ENCODE measurements at places on chromosomes 7 and 10.

- no peak for DNase-seq
Measured at GRCh38 chr10:47043928-47044538, 132.8 kb downstream of the PTPN20 start.

- no peak for DNase-seq
Measured at GRCh38 chr7:29367784-29368183, 173.2 kb downstream of the CHN2 start.

GRCh38 chr7:121048195-121048594 is 59.7 kb downstream of the CPED1 start:
- no peak for DNase-seq

GRCh38 chr7:92797693-92798092 is 38.7 kb downstream of the CDK6 start:
- no peak for DNase-seq

- peak; percentile 57 for DNase-seq
Measured at GRCh38 chr7:155796381-155797261, 15.6 kb downstream of the SHH start.

GRCh38 chr10:8349610-8350249 is 295.2 kb downstream of the GATA3 start:
- DNase-seq: no peak

DNA sequence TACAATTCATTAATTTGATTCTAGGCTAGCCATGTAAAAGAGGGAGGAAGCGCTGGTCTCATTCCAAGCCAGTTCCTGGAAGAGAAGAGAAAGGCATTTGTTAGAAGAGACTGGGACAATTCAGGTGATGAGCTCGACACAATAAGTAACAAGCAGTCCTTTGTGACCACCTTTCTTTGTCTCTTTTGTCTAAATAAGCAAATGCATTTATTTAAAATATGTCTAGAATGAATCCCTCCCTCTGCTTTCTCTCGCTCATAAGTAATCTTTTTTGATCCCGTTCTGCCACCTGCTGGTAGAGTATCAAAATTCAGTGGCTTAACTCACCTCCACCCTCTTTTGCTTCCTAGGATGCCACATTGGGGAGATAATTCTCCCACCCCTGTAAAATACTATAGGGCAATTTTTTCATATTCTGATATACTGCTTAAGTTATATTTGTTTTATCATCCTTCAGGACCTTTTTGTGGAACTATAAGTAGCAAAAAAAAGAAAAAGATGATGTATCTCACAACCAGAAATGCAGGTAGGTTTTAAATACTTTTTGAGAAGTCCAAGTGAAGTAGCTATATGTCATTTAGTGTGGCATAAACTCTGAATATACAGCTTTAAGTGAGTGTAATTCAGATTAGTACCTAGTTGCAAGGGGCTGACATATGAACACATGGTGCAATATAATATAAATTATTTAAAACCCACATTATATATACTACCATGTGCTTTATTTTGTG is 91.5 kb downstream of the GSDME start:
- DNase-seq: peak; percentile 5

DNA sequence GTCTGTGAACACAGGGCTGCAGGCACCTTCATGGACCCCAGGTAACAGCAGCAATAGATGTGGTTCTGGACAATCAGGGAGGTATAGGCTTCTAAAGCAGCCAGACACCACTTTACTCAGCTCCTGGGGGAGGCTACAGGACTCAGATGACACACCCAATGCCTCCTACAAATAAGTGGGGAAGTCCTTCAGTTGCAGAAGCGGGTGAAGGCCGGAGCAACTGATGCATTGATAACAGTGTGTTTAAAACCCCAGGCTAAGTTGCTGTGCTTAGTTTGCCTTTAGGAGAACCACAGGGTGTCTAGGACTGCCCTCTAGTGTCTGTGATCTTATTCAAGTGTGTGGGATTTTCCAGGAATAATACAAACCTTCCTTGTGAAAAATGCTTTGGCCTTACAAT is 5.9 kb upstream of the ITGA8 start:
- DNase-seq: no peak

GRCh38 chr7:77757589-77757988 is 40.6 kb downstream of the TMEM60 start:
- DNase-seq: no peak

DNA sequence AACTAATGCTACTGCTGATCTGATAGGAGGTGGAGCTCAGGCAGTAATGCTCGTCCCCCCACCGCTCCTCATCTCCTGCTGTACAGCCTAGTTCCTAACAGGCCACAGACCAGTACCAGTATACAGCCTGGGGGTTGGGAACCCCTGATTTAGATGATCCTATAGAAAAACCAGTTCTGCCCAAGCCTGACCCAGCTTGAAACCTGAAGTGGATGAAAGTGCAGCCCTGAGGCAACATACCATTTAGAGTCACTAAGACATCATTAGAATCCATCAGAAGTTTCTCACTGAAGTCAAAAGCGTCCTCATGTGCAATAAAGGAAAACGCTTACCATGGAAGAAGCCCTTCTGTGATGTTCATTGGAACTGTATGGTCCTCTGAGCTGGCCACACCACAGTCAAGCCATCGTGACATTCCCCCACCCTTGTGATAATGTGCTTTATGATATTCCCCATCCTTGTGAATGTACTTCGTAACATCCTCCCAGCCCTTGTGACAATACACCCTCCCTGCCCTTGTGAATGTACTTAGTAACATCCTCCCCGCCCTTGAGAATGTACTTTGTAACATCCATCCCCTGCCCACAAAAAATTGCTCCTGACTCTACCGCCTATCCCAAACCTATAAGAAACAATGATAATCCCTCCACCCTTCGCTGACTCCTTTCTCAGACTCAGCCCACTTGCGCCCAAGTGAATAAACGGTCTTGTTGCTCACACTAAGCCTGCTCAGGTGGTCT is 65.9 kb upstream of the HECTD2 start:
- no peak for DNase-seq

- DNase-seq: no peak
Measured at GRCh38 chr10:16965740-16966447, 148.7 kb upstream of the RSU1 start.

- DNase-seq: no peak
Measured at GRCh38 chr10:121664671-121665070, 66.4 kb upstream of the FGFR2 start.

- DNase-seq: no peak
Measured at GRCh38 chr10:118853916-118854315, 99.1 kb upstream of the CACUL1 start.

GRCh38 chr7:42587806-42588205 is 324.1 kb downstream of the C7orf25 start:
- DNase-seq: no peak

GRCh38 chr7:141189231-141189630 is 115.4 kb downstream of the TMEM178B start:
- DNase-seq: no peak

DNA sequence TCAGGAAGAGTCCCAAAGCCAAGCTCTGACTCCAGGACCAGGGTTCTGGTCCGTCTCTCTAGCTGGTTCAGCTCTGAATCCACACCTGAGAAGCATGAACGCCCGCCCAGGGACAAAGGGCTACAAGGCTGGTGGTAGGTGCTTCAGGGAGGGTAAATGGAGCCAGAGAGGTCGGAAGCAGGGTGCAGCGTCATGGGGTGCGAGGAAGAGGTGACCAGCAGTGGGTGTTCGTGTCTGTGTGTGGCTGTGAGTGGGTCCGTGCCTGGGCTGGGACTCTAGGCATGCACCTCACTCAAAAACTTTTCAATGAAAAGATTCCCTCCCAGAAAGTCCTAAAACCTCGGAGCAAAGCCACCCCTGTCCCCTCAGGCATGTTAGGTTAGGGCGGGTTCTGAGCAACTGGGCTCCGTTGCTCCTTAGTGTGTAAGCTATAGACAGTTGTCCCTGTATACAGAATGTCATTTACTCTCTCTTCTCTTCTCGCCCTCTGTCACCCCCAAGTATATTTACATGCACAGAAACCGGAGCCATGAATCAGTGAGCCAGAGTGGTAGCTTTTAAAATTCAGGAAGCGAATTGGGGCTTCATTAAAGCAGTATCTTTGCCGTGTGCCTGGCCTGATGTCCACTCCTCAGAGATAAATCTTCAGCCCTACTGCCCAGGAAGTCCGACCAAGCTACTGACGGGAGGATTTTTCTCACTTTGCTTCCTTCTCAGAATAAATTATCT is 12.3 kb upstream of the GATA3 start:
- no peak for DNase-seq

DNA sequence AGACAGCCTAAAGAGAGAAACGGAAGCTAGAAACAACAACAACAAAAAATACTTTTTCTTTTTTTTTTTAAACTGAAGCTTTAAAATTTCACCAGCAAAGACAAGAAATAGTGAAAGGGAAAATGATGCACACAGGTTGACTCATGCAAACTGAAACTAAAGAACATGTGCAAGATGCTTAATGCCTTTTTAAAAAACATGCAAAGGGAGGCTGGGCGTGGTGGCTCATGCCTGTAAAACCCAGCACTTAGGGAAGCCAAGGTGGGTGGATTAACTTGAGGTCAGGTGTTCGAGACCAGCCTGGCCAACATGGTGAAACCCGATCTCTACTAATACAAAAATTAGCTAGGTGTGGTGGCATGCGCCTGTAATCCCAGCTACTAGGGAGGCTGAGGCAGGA is 15.1 kb upstream of the CUBN start:
- peak; percentile 34 for DNase-seq

- no peak for DNase-seq
Measured at GRCh38 chr10:58856508-58857240, 319.8 kb upstream of the PHYHIPL start.

DNA sequence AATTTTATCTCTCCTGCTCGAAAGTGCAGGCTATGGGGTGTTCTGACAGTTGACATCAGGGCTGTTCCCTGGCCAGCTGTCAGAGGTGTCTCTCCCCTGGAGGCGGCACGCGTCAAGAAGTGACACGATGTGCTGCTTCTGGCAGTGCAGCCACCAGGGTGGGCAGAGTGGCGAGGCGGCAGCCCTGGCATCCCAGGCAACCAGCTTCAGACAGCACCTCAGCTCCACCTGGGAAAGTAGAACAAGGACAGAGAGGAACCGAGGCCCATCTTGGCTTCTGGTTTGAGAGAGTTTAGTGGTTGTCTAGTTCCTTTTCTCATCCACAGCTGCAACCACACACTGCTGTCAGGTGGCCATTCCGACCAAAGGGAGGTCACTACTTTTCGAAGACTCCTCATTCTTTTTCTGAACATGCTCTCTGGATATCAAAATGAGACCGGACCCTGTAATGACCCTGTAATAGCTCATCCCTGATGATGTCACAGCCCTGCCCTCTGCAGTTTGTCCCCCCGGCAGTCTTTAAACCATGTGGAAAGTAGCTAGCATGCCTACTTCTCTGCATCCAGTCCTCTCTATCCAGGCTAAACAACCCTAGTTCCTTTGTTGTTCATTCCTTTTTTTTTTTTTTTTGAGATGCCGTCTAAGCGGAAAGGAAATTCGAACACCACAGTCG is 381.0 kb upstream of the NRP1 start:
- no peak for DNase-seq

DNA sequence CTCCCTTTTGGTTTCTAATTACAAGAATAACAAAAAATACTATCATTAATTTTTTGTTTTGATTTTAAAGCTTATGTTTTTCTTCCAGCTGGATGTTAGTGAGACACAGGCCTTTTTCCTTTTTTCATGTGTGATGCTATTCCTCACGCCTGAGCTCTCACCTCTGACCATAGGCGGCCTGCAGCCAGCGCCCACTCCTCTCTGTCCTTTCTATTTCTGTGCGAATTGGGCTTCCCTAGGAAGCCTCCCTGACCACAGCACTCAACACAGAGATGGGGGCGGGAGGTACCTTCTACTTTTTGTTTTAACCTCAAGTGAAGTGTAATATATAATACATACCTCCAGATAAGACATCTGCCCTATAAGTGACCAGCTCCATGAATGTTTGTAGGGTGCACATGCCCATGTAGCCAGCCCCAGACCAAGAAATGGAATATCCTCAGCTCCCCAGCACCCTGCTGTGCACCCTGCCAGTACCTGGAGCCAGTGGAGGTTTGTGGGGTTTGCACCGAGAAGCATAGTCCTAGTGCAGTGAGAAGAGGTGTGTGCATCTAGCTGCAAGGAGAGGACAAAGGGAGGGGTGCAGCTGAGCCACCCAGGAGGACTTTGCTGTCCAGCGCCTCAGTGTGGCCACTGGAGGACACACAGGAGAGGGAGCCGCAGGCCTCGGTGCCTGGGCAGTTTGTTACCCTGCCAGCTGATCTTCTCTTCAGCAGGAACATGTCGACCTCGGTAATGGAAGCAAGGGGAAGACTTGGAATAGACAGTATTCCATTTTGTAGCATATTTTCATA is 38.5 kb downstream of the BNIP3 start:
- no peak for DNase-seq

- no peak for DNase-seq
Measured at GRCh38 chr10:95389176-95389575, 98.4 kb upstream of the PDLIM1 start.

DNA sequence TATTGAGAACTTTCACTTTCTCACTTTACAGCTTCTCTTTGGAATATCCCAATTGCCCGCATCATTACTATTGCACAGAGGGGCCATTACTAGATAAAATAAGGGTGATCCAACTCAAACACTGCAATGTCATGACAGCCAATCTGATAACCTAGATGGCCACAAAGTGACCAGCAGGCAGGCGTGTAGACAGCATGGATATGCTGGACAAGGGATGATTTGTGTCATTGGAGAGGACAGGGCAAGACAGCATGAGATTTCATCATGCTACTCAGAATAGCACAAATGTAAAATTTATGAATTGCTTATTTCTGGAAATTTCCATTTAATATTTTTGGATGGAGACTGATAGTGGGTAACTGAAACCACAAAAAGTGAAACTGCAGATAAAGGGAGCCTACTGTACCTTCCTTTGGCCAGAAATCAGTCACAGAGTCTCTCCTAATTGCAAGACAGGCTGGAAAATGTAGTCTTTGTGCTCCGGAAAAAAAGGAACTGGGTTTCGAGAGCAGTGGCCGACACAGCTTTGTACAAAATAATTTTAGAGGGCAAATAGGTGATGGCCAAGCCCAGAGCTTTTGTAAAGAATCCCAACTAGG is 6.1 kb upstream of the GSDME start:
- no peak for DNase-seq

DNA sequence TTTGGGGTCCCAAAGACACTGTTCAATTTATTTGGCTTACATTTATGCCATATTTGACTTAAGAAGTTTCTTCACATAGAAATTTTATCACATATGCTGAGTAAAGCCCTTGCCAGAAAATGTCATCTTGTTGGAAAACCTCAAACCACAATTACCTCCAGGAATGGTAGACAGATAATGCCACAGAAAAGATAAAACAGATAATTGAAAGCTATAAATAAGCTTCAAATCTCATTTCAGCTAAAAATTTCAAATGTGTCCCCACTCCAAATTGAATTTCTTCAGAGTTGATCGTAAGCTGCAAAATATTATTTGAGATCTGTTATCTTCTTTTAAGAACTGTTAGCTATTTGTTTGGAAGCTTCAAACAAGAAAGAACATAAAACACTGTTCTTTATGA is 176.4 kb upstream of the PTN start:
- DNase-seq: no peak

- no peak for DNase-seq
Measured at GRCh38 chr7:149474309-149475120, 13.7 kb upstream of the ZNF777 start.

Measured in stimulated activated CD4-positive, alpha-beta T cell treated with anti-CD3 and anti-CD28 coated beads, Interleukin-1b, Interleukin-23, amount 100 ng/mL, for 24 hours (primary cell).